Activated gamma-delta T cell treated with anti-CD3 and anti-CD28 coated beads, Interleukin-2, amount 50 U/mL, for 16 hours (primary cell): ENCODE measurements at places on chromosomes 1 and 21.

DNA sequence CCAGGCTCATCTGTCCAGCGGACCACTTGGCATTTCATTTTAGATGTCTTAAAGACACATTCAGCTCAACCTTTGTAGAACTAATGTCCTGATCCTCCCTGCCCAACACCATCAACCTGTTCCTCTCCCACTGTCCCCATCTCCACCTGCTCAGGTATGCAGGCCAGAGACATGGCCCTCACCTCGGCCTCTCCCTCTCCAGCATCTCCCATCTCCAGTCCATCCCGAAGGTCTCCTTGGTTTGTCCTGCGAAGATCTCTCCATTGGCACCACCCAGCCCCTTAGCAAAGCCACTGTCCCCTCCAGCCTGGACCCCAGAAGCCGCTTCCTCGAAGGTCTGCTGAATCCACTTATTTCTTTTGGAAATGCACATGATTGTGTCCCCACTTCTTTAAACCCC lies 20.9 kb upstream of the KCNC4 start:
- DNase-seq, result no peak

GRCh38 chr1:50833216-50833615 lies 126.9 kb downstream of the FAF1 start:
- DNase-seq, result no peak

GRCh38 chr1:67957066-67957465 lies 93.4 kb downstream of the DIRAS3 start:
- DNase-seq, result no peak

GRCh38 chr1:233282582-233282886 lies 13.0 kb downstream of the PCNX2 start:
- DNase-seq, result no peak
